ENCODE measurements at places on chromosomes 11 and 22.
A peak's percentile ranks its signal among the peaks of the same experiment; 100 is the strongest.

GRCh38 chr22:42673898-42674401 is 24.8 kb upstream of the CYB5R3 start:
- no peak for DNase-seq

- no peak for DNase-seq
These were observed 79.0 kb downstream of the BUD13 start for GRCh38 chr11:116693593-116694348.

GRCh38 chr11:124736736-124737135 is 3.0 kb upstream of the NRGN start:
- no peak for DNase-seq

DNA sequence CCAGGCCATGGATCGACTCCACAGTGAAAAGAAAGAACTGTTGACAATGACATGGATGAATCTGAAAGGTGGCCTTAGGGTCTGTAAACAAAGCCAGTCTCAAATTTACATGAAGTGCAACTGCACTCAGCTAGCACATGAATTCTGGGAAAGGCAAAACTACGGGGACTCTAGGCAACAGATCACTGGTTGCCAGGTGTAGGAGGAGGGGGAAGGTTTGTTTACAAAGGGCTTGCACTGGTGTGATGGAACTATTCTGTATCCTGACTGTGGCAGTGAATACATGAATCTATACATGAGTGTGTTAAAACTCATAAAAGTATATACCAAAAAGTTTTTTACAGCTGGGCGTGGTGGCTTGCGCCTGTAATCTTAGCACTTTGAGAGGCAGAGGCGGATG is 27.3 kb downstream of the ALX4 start:
- DNase-seq: no peak

GRCh38 chr11:72807021-72807693 is 7.1 kb upstream of the ATG16L2 start:
- DNase-seq: peak; percentile 64

DNA sequence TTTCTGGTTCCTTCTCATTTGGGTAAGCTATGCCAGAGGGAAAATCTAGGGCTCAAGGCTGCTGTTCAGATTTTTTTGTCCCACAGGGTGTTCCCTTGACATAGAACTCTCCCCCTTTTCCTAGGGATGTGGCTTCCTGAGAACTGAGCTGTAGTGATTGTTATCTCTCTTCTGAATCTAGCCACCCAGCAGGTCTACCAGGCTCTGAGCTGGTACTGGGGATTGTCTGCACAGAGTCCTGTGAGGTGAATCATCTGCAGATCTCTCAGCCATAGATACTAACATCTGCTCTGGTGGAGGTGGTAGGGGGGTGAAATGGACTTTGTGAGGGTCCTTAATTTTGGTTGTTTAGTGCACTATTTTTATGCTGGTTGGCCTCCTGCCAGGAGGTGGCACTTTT is 167.3 kb upstream of the PGR start:
- no peak for DNase-seq

- no peak for DNase-seq
These were observed 19.9 kb downstream of the HPS4 start for GRCh38 chr22:26463688-26464087.

GRCh38 chr22:36036167-36036624 is 7.6 kb upstream of the RBFOX2 start:
- DNase-seq: no peak

Data from fibroblast of skin of scalp (primary cell).